Central memory CD4-positive, alpha-beta T cell (primary cell): ENCODE measurements at places on chromosomes 12 and 14.

DNA sequence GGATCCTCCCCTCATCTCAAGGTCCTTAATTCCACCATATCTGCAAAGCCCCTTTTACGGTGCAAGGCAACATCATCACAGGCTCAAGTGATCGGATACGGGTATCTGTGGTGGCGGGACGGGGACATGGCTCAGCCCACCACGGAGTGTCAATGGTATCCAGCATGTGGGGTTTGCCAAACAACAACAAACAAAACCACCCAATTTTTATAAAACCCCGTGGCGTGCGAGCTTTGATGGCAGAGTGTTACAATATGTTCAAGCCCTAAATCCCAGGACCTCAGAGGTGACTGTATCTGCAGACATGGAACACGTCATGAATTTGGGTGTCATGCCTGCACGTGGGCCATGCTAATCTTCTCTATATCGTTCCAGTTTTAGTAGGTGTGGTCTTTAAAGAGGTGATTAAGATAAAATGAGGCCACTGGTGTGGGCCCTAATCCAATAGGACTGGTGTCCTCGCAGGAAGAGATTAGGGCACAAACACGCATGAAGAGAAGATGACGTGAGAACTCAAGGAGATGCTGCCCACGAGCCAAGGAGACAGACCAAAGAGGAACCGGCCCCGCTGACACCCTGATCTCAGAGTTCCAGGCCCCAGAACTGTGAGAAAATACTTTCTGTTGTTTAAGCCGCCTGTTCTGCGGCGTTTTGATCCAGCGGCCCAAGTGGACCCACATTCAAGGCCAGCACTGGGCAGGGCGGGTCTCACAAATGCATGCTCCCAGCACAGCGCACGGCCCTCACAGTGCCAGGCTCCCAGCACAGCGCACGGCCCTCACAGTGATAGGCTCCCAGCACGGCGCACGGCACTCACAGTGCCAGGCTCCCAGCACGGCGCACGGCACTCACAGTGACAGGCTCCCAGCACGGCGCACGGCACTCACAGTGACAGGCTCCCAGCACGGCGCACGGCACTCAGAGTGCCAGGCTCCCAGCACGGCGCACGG lies 6.7 kb upstream of the GOLGA3 start:
- DNase-seq, result no peak

GRCh38 chr14:22713631-22713950 lies 52.9 kb upstream of the OXA1L start:
- DNase-seq, result no peak

- no peak for DNase-seq
Measured at GRCh38 chr14:51369814-51370213, 129.8 kb downstream of the TMX1 start.

DNA sequence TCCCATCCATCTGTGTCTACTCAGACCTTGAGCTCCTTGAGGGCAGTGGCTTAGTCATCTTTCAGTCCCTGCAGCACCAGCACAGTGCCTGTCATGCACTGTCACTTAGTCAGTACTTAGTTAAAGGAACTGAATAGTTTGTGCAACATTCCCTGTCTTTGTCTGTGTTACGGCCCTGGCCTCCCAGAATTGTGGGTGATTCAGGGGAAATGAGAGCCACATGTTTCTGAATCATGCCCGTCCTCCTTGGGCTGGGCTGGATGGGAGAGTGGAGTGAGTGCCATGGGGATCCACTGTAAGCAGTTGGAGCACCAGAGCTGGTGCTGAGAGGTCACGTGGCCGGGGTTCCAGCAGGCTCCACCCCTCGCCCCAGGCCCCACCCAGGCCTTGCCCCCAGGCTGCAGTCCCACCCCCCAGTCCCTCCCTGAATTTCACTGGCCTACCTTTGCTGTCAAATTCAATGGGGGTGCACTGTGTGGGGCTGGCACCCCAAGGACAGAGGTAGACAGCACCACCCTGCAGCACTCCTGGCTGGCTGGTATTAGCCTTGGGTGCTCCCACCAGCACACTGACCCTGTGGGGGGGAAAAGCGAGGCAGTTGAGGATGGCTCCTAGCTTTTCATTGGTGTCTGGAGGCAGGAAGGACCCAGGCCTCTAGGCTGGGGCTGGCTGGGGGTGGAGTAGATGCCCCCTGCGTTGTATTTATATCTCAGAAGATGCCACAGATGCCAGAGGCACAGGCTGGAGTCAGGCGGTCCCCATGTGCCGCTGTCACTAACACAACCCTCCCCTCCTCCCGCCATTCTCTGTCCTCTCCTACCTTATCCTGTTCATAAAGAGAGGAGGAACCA lies 7.5 kb downstream of the ITGA5 start:
- DNase-seq, result peak; percentile 42

DNA sequence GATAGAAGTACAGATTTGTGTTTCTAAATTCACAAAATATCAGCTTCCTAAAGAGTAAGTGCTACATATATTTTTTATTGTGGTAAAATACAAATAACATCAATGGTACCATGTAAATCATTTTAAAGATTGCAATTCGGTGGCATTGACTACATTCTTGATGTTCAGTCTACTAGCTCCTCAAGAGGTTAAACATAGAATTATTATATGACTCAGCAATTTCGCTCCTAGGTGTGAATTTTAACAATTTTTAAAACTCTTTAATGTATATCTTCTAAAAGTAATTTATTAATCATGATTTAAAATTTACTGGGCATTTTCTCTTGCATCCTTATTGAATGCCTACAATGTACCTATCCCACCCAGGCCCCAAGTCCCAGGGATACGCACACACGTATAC lies 29.8 kb upstream of the OAS1 start:
- DNase-seq, result no peak

- no peak for DNase-seq
Measured at GRCh38 chr12:104549815-104550480, 93.2 kb downstream of the CHST11 start.

GRCh38 chr14:24849471-24849870 lies 200.5 kb downstream of the STXBP6 start:
- DNase-seq, result no peak

- no peak for DNase-seq
Measured at GRCh38 chr14:58919217-58919616, 269.2 kb upstream of the DAAM1 start.

GRCh38 chr12:94889445-94890210 lies 113.9 kb downstream of the NDUFA12 start:
- DNase-seq, result no peak

GRCh38 chr12:1912580-1913376 lies 5.7 kb downstream of the CACNA2D4 start:
- no peak for DNase-seq

DNA sequence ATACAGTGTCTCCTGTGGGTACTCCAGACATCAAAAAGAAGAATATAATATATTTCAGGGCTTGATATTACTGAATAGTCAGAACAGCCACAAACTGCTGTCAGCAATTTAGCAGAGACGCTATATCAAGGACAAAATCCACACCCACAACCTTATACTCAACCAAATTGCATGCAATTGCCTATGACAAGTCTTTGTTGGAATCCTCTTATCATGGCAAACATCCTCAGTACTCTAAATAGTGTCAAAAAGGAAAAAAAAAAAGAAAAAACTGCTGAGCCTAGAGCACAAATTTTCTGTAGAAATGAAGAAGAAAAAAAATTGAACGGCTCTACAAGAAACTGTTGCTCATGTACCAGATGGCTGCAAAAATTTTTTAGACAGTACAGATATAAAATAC lies 485.7 kb downstream of the TMTC2 start:
- DNase-seq, result no peak

DNA sequence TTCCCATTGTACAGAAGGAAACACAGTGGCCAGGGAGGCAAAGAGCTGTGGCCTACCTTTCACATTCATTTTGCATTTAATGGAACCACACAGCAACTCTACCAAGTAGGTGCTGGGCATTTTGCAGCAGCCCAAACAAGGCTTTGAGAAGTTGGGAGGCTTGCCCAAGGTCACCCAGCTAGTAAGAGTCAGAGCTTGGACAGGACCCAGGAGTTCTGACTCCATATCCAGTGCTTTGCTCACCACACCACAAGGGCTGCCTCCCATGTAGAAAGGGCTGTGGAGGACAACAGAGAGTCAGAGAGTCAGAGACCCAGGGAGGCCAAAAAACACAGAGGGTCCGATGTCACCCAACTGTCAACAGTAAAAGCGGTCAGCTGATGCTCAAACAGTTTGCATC lies 400.2 kb downstream of the BCL11B start:
- DNase-seq, result no peak

DNA sequence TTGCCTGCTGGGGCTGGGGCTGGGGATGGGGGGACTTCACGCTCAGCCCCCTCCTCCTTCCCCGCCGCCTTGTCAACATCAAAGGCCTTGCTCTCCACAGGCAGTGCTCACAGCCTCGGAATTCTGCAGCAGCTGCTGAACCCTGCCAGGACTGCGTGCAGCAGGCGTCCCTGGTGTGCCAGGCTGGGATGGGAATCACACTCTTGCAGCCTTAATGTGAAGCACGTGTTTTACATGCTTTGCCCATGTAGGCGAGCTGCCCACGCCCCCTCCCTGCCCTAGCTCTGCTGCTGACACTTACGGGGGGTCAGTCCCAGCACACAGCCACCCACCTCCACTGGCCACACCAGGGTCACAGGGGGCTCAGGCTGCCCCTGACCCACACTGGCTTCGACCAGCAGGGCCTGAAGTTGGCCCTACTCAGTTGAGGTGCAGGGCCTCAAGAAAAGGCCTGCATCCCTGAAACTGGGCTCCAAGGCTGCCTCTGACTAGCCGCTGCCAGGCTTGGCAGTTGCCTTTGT lies 276.2 kb upstream of the RTL1 start:
- no peak for DNase-seq

DNA sequence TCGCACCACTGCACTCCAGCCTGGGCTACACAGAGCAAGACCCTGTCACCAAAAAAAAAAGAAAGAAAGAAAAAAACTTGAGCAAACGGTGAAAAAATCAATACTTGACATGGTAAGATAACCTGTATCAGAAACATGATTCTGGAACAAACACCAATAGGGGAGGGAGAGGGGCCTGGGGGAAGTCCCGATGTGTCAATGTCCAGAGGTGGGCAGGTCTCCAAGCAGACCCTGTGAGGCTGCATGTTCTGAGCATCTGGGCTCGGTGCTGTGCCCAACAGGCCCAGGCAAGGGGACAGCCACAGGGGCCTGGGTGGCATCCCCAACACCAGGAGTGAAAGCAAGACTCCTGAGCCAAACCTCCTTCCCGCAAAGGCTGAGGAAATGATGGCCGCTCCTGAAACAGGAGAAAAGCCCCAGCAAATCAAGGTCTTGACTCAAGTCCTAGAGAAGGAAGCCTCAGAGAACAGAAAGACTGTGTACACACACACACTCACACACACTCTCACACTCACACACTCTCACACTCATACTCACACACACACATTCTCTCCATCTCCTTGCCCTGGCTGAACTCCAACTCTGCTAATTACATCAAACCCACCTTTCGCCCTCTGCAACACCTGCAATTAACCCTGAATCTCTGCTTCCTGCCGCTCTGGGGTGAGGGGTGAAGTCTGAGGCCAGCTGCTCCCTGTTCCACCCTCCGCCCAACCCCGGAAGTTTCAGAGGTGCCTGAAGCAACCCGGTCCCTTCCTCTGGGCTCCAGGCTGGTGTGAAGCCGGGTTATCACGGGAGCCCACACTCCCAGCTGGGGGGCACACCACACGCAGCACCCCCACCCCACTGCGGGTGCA lies 20.4 kb downstream of the CCDC88C start:
- DNase-seq, result peak; percentile 68

- DNase-seq, result no peak
Measured at GRCh38 chr12:52280319-52280795, 5.9 kb downstream of the KRT86 start.

GRCh38 chr12:18595412-18595811 lies 142.4 kb downstream of the PLCZ1 start:
- DNase-seq, result no peak

- no peak for DNase-seq
Measured at GRCh38 chr14:66237741-66238140, 248.4 kb upstream of the CCDC196 start.

DNA sequence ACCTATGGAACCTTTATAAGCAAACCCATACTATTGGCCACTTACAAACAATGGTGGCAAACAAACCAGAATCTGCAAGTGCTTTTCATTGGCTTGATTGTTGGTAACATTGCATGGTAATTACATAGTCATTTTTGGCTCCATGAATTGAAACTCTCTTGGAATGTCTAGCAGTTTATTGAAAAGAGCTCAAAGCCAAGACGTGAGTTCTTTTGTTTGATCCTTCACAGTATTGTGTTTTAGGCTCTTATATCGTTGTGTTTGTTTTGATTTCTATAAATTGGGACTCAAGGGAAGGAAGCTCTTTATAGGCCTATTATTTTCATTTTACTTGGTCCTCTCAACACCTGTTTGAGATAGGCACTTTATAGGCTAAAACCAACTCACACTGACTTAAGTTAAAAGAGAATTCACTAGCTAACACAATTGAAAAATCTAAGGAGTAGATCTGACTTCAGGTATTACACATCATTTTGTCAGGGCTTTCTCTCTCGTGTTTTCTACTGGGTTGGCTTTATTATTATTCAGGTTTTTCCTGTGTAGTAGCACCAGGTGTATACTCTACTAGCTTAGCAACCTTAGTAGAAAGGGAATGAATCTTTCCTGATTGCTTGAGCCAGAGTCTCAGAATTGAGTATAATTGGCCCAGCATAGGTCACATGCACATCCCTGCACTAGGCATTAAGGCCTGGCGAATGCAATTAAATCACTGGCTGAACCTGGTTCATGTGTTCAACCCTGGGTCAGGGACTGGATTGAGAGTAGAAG lies 341.4 kb downstream of the RAD51B start:
- no peak for DNase-seq

GRCh38 chr12:130498589-130499385 lies 161.1 kb downstream of the PIWIL1 start:
- no peak for DNase-seq

DNA sequence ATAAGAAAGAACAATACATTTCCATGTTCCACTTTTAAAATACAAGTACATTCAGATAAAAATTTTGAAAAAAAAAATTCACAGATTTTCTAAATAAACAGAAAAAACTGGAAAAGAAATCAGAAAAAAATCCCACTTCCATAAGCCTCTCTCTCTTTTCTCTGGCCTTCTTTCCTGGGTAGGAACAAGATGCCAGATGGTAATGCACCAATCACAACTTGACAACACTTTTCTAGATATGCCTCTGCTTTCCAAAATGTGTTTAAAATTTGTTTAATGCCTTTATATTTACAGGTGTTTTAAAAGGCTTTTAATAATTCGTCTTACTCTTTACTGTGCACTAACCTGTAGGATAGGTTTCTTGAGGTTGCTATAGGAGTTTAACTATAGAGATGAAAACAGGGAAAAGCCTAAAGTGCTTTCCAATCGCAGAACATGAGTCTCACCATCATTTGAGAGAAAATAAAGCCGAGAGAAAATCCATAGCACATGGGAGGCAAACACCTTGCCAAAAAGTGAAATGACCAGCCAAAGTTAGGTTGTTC lies 74.2 kb downstream of the TMTC1 start:
- DNase-seq, result no peak

- no peak for DNase-seq
Measured at GRCh38 chr14:26289891-26290486, 307.8 kb downstream of the NOVA1 start.

- no peak for DNase-seq
Measured at GRCh38 chr12:30329281-30329680, 366.4 kb downstream of the IPO8 start.

GRCh38 chr12:108609537-108610335 lies 11.9 kb upstream of the TMEM119 start:
- DNase-seq, result no peak
